ENCODE measurements at places on chromosomes 11 and 22.

- no peak for DNase-seq
Measured at GRCh38 chr11:67607507-67607906, 771 bp downstream of the NDUFV1 start.

DNA sequence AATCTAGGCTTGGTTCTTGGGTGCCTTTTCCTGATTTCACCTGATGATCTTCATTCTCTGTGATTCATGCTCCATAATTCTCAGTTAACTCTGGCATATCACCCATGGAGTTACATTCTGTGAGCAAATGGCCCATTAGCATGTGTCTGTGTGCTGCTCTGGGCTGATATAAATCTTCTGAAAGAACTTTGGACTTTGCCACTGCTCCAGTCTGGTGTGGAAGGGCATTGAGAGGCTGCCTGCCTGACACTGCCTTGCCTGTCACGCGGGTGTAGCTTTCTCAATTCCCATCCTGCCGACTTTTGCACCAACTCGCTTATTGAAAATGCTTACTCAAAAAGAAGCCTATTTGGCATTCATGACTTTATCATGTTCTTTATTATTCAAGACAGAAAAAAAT, 42.2 kb downstream of the FAT3 start:
- no peak for DNase-seq

GRCh38 chr11:103936059-103936458, 100.4 kb upstream of the DDI1 start:
- DNase-seq, result no peak

DNA sequence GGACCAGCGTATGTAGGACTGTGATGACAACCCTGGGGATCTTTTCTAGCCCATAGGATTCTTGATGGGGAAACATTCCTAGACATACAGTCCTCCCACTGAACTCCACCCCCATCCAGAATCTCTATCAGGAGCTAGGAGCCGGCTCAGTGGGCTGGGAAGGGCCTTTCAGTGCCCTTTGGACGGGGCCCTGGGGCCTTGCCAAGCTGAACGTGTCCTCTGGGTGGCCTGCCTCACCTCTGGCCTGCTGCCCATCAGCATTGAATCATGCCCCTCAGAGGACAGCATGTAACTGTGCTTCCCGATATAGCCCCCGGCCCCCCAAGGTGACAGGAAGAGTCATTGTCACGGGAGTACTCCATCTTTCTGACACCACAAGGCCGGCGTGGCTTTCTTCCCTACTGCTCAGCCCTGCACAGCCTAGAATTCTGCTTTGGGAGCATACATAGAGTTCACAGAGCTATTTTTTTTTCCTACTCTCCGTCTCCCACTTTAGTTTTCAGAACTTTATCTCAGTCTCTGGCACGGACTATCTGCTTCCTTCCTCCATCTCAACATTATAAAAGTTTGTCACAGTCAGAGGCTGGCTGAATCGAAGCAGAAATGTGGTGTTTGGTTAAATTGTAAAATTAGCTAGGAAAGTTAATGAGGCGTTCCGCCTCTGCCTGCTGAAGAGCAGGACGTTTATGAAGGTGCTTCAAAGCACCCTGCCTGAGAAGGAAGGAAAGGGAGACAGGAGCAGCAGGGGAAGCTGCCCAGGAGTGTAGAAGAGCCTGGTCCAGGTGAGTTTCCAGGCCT, 111.9 kb downstream of the ZBTB16 start:
- DNase-seq, result peak; percentile 39

GRCh38 chr22:36858966-36859365, 1.8 kb upstream of the NCF4 start:
- DNase-seq, result no peak

Data from hematopoietic multipotent progenitor cell treated with erythropoietin and hydrocortisone succinate and interleukin-3 and kit ligand, for 4 days (in vitro differentiated cells).